ENCODE measurements at places on chromosomes 7 and 10.

GRCh38 chr7:108697254-108697653 lies 127.6 kb downstream of the DNAJB9 start:
- DNase-seq = no peak

DNA sequence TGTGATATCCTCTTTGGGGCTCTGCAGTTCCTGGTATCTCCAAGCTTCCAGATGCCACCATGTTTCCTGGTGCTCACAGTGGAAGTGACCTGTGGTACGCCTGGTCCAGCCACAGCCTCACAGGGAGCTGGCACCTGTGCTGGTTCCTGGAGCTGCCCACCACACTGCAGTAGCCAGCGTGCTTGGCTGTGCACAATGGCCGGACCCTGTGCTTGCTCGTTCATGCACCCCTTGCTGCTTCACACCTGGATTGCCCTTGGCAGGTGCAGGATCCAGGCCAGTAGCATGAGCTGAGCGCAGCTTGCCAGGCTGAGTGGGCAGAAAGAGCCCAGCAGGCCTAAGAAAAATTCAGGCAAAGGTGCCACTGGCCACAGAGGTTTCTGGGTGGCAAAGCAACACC lies 11.4 kb upstream of the ECHDC3 start:
- no peak for DNase-seq

- DNase-seq = no peak
These were observed 111.2 kb downstream of the EEPD1 start for GRCh38 chr7:36264123-36264801.

GRCh38 chr10:480498-480927 lies 209.0 kb downstream of the DIP2C start:
- no peak for DNase-seq

GRCh38 chr7:56091591-56091990 lies 1.2 kb downstream of the PHKG1 start:
- no peak for DNase-seq

DNA sequence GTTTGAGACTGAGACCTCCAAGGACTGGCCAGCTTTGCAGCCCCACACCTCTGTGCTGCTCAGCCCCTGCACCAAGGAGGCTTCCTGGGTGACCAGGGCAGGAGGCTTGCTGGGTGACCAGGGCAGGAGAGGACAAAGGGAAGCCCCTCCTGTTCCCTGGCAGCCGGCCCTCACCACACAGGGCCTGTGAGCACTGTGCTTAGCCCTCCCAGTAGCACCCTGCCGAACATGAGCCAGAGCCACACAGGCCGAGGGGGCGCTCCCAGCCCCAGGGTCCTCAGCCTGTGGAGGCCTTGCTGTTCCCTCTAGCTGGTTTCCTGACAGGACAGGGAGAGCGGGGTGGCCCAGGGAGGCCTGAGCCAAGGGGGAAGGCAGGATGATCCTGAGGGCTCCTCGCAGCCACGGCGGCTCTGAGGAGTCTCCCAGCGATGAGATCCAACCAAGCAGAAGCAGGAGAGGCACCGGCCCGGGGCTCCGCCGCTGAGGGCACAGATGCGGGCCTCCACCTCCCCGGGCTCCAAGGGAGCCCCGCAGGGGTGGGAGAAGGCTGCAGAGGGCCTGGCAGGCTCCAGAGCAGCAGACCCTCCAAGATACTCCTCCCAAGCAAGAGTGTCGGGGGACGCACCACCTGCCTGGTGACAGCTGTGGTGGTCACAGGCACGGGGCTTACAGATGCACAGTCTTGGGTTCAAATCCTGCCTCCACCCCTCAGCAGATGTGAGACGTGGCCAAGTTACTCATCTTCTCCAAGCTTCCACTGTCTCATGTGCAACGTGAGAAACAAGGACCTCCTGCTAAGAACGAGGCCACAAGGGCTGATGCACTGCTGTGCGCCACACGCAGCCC lies 22.5 kb downstream of the WDR86 start:
- no peak for DNase-seq

- DNase-seq = no peak
These were observed 3.1 kb downstream of the PCOLCE start for GRCh38 chr7:100604976-100605911.

- no peak for DNase-seq
These were observed 145.3 kb downstream of the BTAF1 start for GRCh38 chr10:92068900-92069299.

GRCh38 chr10:32073659-32074058 lies 17.4 kb upstream of the KIF5B start:
- no peak for DNase-seq

DNA sequence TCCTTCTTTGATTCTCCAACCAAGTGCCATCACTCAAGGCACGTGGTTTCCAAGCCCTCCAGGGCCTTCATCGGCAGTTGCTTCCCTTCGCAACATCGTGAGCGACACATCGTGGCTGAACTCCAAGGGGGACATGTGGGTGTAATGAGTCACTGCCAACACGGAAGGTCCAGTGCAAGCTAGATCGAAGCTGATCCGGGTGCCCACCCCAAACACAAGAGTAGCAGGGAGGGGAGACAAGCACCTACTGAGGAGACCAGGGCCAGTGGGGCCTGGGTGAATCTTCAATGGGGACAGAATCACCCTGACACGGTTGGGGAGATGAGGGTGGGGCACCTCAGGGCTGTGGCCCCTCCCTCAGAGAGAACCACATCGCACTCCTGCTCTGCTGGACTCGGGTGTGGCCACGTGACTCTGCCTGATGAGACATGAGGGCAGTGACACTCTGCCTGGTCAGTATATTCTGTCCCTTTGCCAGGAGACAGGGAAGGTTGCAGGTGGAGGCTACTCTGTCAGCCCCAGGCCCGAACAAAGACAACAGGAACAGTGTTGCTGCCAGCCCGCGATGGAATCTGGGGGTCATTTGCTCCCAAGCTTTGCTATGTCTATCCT lies 36.8 kb upstream of the HSPA12A start:
- no peak for DNase-seq

DNA sequence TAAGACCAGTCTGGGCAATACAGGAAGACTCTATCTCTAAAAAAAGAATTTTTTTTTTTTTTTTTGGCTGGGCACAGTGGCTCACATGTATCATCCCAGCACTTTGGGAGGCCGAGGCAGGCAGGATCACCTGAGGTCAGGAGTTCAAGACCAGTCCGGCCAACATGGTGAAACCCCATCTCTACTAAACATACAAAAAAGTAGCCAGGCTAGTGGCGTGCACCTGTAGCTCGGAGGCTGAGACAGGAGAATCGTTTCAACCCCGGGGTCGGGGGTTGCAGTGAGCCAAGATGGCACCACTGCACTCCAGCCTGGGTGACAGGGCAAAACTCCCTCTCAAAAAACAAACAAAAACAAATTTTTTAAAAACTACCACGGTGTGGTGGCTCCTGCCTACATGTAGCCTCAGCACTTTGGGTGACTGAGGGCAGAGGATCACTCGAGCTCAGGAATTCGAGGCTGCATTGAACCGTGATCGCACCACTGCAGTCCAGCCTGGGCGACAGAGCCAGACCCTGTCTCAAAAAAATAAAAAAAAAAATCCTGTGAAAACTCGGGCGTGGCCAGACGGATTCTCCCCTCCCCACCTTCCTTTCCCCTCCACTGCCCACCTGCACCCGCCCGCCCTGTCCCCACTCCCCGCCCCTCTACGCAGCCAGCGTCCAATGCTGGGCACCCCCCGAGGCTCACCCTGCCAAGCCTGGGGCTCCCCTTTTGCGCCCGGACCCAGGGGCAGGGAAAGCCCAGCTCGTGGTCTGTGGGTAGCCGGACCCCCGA lies 745 bp upstream of the ORAI2 start:
- no peak for DNase-seq

GRCh38 chr7:148291799-148292198 lies 298.8 kb upstream of the C7orf33 start:
- no peak for DNase-seq

GRCh38 chr7:1539181-1539881 lies 8.8 kb downstream of the MAFK start:
- DNase-seq = no peak

DNA sequence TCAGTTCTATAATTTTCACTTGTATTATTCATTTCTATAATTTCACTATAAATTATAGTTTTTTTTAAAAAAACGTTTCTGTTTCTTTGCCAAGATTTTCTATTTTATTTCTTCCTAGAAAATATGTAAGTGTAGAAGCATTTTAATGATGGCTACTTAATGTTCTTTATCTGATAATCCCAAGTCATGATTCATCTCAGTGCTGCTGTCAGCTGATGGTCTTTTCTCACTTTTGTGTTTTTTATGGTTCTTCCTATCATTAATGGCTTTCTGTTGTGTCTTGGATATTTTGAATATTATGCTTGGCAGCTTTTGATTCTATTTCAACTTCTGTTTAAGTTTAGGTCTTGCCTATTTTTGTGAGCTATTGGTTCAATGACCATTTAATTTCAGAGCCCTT lies 268.6 kb downstream of the BAMBI start:
- no peak for DNase-seq

- DNase-seq = no peak
These were observed 94.4 kb downstream of the WDR37 start for GRCh38 chr10:1150638-1150955.

- no peak for DNase-seq
These were observed 18.7 kb downstream of the YKT6 start for GRCh38 chr7:44219371-44220045.

DNA sequence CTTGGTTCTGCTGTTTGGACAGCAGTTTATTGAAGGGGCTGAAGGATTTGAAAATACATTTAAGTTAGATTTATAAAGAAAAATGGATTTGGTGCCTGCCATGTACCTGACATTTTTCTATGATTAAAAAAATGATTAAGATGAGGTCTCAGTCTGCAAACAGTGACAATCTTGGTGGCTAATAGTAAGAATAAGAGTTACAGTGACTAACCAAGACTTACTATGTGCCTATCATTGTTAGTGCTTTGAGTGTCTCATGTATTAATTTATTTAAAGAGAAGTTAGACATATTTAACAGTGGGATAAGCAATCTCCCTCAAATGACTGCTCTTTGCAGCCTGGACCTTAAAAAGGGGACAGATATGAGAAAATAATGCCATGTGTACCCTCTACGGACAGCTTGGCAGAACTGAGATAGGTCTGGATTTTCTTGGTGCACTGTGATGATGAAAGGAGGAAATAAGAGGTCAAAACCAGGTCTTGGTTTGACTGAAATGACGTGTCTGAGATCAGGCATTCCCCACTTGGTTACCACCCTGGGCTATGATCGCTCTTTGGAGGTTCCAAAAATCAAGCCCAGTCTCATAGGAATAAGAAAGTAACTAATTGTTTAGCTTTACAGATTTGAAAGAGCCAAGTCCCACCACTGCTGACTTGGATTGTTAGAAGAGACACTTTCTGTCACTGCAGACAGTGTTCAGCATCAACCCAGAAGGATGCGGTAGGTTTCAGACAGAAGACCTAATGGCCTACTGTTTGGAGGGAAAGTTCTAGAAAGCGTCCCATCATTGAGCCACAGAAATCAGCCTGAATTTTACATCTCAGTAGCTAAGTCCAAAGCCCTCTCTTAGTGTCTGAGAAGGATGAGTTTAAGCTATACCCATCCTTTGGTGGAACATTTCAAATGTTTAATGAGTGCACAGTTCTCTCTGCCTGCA lies 2.1 kb downstream of the CASP7 start:
- DNase-seq = peak; percentile 28

DNA sequence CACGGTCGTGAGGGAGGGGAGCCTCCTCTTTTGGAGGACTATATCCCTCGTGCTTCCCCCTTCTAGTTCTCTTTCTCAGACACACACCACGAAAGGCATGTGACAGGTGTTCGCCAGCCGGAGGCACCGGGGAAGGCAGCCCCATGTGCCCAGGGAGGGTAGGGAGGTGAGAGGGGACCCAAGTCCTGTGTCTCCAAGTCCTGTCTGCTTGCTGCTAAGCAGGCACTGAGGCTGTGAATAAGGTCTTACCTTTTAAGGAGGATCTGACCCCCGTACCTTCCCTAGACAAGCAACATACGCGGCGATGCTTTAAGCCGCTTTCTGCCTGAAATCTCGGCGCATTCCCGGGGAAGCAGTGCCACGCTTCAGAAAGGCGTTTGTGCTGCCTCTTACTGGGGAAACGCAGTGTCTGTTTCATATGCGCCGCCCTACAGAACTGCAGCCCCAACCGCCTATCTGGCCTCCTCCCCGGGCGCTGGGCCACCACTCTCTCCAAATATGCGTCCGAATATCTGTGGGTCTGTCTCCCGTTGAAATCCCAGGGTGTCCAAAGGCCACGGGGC lies 770 bp downstream of the PLXNA4 start:
- DNase-seq = no peak

- no peak for DNase-seq
These were observed 546.4 kb downstream of the TNS3 start for GRCh38 chr7:47035522-47035921.

- DNase-seq = no peak
These were observed 18.5 kb upstream of the TNS3 start for GRCh38 chr7:47600199-47601118.

DNA sequence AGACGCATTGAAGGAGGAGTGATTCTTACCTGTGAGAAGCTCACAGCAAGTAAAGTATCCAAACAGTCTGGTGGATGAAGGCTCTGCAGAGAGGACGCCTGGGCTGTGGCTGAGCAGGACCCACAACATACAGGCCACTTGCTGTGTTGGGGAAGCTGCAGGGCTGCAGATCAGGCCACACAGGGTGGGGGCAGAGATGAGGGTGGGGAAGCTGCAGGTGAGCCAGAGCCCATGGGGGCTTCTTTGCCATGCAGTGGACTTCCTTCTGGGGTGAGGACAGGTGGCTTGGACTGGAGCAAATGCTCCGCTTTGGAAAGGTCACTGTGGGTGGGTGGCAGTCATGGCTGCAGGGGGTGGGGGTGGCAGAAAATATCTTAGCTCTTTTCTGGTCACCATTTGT lies 214.8 kb downstream of the GLRX3 start:
- DNase-seq = no peak

DNA sequence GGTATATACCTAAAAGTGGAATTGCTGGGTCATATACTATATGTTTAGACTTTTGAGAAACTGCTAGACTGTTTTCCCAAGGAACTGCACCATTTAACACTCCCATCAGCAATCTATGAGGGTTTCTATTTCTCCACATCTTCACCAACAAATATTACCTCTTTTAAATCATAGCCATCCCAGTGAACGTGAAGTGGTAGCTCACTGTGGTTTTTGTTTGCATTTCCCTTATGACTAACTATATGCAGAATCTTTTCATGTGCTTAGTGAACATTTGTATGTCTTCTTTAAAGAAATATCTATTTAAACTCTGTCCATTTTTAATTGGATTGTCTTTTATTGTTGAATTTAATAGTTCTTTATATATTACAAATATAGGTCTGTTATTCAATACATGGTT lies 115.8 kb upstream of the SEC61G start:
- no peak for DNase-seq

DNA sequence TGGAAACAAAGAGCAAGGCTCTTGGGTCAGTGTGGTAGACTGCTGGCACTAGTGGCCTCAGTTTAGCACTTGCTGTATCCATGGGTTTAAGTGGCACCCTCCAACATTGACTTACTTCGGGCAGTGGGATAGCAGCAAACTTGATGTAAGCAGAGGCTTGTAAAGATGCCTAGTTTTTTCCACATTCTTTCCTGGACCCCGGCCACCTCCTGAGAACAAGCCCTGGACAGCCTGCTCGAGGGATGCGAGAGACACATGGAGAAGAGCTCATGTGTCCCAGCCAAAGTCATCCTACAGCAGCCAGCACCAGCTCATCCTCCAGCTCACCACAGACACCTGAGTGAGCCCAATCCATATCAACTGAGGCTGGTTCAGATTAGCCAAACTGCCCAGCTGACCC lies 142.7 kb upstream of the PCBD1 start:
- no peak for DNase-seq

- DNase-seq = peak; percentile 62
These were observed 3.6 kb downstream of the NXPH1 start for GRCh38 chr7:8436965-8437364.
